ENCODE measurements at places on chromosomes 7 and 10.

DNA sequence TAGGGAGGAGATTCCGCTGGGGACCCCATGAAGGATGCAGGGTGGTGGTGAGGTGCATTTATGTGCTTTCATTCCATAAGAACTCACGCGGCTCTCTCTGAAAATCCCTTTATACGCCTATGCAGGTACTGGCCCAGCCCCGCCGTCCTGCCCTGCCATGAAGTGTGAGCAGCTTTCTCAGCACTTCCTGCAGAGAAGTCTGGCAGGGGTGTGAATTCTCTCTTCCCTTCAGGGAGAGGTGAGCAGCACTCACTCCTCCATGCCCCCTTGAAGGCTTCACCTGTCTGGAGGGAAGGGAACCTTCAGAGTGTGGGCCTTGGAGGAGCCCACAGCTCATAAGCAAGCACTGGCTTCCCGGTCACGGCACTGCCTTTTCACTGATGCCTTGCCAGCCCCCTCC lies 34.0 kb downstream of the PPP2R2D start:
- DNase-seq, result no peak

GRCh38 chr10:114420811-114421485 lies 16.6 kb upstream of the AFAP1L2 start:
- DNase-seq, result no peak

GRCh38 chr10:32159264-32159663 lies 103.0 kb upstream of the KIF5B start:
- no peak for DNase-seq

DNA sequence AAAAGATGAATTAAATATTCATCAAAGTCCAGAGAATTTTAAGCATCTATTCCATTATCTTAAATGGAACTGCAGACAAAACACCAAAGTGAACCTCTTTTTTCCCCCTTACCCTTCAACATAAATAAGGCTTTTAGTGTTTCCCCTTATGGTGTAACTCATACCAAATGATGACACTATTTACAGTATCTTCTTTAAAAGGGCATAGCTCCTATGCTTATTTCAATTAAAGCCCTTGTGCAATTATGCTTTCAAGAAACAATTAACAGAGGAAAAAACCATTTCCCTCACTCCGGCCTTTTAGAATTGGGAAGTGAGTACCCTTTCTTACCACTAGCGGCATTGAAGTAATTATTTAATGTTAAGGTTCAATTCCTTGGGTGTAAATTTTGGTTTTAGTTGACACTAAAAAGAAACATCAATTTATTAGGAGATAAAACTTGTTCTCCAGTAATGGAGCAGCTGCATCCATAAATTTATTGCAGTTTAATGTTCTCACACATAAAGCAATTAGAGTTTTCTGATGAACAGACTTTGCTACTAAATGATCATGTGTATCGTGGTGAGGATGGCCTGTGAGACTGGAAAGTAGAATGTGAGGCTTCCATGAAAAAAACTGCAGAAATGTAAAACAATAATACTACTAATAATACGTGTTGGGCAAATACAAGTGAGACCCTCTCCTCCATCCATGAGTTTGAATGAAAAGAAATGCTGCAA lies 661.3 kb downstream of the PARD3 start:
- no peak for DNase-seq

DNA sequence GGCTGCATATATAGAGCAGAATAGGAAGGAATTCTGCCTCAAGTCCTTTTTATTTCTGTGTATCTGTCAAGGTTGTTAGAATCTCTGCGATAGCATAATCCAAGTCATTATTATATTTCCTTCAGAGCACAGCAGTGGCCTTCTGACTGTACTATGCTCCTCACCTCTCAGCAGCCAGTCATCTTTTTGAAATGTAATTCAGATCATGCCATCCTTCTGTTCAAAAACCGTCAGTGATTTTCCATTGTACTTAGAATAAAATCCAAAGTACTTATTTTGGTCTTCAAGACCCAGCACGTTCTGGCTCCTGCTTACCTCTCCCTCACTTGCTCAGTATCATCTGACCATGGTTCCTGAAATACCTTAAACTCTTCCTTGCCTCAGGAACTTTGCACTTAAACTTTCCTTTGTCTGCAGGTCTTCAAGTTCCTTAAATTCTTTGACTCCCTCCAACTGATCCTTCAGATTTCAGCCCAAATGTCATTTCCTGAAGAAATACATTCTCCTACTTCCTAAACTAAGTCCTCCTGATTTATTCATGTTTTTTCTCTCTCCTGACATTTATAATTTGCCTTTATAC lies 112.4 kb downstream of the ST7 start:
- DNase-seq, result no peak

DNA sequence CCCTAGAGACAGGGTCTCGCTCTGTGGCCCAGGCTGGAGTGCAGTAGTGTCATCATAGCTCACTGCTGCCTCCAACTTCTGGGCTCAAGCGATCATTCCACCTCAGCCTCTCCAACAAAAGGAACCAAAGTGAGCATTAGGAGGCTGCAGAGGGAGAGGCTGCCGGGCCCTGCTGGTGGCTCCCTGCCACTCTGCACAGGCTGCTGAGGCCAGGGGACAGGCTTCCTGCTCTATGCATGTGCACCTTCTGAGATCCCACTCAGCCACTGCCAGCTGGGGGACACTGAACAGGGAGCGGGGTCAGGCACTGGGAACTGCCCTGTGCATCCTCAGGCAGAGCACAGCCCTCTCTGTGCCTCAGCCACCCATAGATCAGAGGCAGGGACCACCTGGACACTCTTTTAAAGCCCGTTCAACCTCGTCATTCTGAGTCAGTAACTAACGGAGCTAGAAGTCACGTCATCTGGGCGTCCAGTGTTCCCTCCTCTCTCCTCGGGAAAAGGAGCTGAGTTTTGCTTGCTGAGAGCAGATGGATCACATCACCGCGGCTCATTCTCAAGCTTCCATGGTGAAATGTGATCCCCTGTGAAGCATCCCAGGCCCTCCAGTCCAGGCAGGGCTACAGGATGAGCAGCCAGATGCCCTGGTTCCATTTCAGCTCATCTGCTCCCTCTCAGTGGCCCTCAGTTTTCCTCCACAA lies 109.6 kb downstream of the MYL10 start:
- DNase-seq, result peak; percentile 40
